EL (cell line): ENCODE measurements at places on chromosomes 7 and 10.

DNA sequence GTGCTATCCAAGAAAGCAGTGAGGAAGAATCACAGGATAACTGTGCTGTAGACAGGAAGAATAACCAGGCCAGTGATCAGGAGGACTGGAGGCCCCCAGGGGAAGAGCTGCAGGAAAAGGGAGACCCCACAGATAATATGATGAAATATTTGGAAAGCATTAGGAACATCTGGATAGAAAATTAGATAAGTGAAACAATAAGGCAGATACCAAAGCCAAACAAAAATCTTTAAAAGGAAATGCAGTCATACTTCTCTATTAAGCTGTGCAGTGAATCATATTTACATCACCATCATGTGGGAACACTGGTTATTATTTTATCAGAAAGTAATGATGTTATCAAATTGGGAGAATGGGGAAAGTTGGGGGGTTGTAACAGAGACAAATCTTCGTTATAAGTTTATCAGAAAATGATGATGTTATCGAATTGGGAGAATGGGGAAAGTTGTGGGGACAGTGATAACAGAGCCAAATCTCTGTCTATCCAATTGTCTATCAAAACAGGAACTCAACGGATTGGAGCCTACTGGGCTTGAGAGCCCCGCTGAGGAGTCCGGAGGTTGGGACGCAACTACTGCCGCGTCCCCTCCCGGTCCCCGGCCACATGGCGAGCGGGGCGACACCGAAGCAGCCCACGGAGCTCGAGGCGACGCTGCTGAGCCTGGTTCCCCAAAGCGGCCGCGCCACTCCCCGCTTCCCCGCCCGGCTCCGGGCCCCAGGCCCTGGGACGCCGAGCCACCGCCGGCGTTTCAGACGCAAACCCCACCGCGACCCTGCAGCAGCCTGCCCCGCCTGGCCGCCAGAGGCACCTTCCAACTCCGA lies 14.0 kb upstream of the RALA start:
- peak; percentile 70 for DNase-seq

DNA sequence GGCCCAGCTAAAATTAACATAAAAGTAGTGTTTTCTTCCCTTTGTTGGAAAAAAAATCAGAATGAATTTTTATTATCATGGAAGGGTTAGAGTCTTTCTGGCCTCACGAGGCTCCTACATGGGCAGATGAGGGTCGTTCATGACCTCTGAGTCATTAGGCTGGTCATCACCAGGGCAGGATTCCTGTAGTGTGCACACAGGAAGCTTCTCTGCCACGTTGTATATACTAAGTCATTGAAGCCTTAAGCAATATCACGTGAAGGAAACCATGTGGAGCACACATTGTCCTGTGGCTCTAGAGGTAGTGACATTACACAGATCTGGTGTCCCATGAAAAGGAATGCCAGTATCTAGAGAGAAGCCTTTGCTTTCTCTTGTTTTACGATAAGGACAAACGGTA lies 84.7 kb upstream of the C1QL3 start:
- DNase-seq = peak; percentile 69

DNA sequence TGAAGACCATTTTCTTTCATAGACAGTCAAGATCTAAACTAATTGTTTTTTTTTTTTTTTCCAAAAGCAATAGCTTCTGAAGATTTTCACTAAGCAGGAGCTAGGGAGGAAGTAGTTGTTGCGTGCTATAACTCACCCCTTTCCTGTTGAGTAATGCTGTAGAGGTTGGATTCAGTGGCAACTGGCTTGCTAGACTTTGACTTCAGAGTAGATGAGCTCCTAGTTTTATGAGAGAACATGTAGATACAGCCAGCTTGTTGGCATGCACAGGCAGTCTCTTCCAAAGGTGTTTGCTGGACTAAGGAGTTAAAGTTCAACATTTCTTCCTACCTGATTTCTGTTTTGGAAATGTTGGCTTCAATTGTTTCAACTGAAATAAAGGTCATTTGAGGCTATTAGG lies 66.2 kb upstream of the MXI1 start:
- peak; percentile 13 for DNase-seq

GRCh38 chr7:100627238-100627549 lies 14.2 kb downstream of the TFR2 start:
- no peak for DNase-seq

DNA sequence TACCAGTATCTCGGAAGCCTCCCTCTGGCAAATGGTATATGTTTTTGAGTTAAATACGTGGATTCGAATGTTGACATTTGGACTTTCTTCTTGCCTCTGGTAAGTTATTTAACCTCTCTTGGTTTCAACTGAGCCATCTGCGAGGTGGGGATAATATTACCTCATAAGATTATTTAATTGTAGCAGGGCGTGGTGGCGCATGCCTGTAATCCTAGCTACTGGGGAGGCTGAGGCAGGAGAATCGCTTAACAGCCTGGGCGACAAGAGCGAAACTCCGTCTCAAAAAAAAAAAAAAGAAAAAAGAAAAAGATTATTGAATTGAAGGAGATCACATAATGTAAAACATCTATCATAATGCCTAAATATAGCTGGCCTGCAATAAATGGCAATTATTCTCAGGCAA lies 396 bp upstream of the TAF5 start:
- peak; percentile 3 for DNase-seq

GRCh38 chr7:39910108-39910869 lies 39.8 kb upstream of the CDK13 start:
- DNase-seq = peak; percentile 11

DNA sequence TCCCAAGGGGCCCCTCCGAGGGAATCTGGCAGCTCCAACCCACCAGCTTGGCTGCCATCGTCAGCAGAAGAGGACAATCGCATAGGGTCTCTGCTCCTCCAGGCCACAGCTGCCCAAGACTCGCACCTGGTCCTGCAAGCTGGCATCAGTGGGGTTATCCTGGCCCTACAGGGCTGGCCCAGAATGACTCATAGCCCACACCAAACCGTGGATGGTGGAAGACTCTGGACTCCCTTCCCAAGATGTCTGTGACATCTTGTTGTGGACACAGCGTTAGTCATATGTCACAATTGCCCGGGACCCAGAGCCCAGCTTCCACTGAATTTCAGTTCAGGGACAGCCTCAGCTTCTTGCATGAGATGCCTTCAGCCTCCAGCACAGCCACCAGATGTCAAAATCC lies 91.5 kb upstream of the CUX1 start:
- DNase-seq = no peak

GRCh38 chr10:2576892-2577291 lies 490.5 kb upstream of the PFKP start:
- no peak for DNase-seq

DNA sequence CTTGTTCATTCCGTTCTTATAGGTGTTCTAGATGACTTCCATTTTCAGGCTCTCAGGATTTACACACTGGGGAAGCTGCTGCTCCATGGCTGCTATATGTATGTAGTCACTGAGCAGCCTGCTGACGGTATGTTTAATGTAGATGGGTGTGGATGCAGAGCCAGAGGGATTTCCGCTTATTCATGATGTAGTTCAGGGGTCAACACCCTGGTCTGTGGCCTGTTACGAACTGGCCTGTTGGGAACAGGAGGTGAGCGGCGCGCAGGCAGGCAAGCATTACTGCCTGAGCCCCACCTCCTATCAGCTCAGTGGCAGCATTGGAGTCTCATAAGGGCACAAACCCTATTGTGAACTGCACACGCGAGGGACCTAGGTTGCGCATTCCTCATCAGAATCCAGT lies 33.9 kb downstream of the DNAJB6 start:
- no peak for DNase-seq

- DNase-seq = no peak
Observed at GRCh38 chr10:88062385-88062784, 199.0 kb downstream of the PTEN start.

DNA sequence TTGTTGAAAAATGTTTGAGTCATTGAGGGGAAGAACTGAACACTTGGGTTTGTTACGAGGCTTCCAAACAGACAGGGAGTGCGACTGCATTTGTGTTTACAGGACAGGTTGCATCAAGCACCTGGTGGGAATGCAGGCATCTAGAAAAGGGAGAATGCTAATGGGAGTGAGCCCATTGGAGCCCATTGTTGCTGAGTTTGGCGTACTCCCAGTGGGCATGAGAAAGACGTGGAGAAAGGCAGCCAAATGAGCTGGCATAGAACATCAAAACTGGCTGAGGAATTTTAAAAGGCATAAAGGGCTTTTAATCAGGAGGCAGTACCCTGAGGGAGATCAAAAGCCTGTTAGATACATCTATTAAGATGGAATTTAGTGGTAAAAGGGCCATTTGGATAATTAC lies 171.6 kb upstream of the NPSR1 start:
- no peak for DNase-seq

DNA sequence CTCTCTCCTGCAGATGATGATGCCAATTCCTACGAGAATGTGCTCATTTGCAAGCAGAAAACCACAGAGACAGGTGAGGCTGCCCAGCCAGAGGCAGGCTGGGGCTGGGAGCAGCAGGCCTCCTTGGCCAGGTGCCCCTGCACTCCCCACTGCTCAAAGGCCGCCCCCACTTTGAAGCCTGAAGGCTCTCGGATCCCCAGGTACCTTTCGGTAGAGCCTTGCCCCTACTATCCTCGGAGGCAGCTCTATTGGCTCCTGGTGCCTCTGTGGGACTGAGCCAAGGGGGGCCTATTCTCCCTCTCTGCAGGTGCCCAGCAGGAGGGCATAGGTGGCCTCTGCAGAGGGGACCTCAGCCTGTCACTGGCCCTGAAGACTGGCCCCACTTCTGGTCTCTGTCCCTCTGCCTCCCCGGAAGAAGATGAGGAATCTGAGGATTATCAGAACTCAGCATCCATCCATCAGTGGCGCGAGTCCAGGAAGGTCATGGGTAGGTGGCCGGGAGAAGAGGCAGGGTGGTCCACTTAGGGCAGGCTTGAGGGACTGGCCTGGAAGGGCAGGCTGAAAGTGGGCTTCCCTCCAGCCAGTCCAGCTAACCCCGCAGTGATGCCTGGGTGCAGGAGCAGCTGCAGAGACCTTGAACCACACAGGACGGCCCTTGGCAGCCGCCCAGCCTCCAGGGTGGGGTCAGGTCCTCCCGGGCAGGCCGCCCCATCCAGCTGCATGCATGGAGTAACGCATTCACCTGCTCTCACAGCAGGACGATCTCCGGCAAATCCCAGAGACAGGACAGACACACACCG lies 14.1 kb downstream of the LAT2 start:
- no peak for DNase-seq

GRCh38 chr10:42933448-42934340 lies 143.2 kb upstream of the RET start:
- DNase-seq = no peak

GRCh38 chr7:140245611-140246105 lies 68.9 kb upstream of the KDM7A start:
- DNase-seq = no peak

GRCh38 chr7:115137816-115138215 lies 215.9 kb downstream of the MDFIC start:
- no peak for DNase-seq

- no peak for DNase-seq
Observed at GRCh38 chr7:8037151-8037550, 68.6 kb downstream of the GLCCI1 start.

GRCh38 chr7:156534925-156535324 lies 105.6 kb upstream of the RNF32 start:
- DNase-seq = no peak

GRCh38 chr7:47690902-47691558 lies 109.1 kb upstream of the TNS3 start:
- DNase-seq = peak; percentile 78

- DNase-seq = no peak
Observed at GRCh38 chr7:32948202-32948601, 9.0 kb upstream of the FKBP9 start.

GRCh38 chr10:77877441-77878344 lies 48.9 kb downstream of the DLG5 start:
- no peak for DNase-seq

DNA sequence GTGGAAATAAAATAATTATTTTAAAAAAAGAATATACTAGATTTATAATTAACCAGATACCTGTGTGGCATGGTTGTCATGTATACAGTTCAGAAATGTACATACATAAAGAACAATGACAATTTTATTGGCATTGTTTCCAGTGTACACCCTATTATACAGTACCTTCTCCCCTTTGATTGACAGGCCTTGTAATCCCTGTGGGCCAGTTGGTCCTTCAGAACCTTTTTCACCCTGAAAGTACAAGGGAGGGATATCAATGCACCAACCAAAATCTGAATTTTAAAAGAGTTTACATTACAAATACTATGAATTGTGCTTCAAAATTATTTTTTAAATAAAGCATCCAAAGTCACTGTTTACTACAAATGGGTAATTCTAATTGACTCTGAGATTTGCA lies 61.2 kb downstream of the COL28A1 start:
- no peak for DNase-seq

DNA sequence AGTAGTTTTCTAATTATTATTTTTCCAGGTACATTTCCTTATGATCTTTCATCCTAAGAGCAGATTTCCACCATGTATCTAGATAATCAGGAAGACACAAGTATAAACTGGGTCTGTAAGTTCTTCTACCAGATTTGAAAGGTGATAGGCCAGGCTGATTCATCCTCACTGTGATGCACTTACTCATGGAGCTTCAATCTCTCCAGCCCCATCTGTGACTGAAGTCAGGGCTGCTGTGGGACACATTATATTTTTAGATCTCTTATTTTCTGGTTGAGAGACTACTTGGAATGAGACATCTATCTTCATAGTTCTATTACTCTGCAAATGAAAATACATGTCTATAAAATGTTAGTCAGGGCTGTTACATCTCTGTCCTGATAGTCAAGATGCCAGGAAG lies 85.5 kb upstream of the SLC25A13 start:
- peak; percentile 63 for DNase-seq

- no peak for DNase-seq
Observed at GRCh38 chr7:85702348-85702747, 515.5 kb upstream of the SEMA3D start.

GRCh38 chr10:121355161-121355560 lies 243.1 kb downstream of the FGFR2 start:
- DNase-seq = no peak

GRCh38 chr7:134351424-134351823 lies 34.7 kb upstream of the SLC35B4 start:
- no peak for DNase-seq

- DNase-seq = no peak
Observed at GRCh38 chr7:151655555-151655954, 135.9 kb upstream of the RHEB start.

- no peak for DNase-seq
Observed at GRCh38 chr7:71325151-71325550, 193.2 kb downstream of the GALNT17 start.

DNA sequence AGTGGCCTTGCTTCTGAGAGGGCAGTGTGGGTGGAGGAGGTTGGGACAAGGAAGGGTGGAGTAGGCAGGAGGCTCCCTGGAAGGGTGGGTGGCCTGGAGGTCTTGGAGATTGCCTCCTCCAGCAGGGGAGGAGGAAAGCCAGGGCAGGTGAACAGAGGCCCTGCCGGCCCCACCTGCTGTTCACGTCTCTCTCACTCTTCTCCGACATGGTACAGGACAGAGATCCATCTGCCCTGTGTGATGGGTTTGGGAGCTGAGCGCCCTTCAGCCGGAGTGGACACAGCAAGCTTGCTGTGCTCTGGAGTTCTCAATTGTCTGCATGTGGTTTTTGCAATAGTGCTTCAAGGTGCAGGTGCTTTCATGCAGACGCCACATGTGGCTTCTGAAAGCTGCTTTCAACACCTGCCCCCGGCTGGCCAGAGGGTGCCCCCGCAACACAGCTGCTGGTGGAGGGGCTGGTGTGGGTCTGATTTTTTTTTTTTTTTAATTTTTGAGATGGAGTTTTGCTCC lies 82.8 kb upstream of the GNA12 start:
- DNase-seq = no peak
